ENCODE measurements at places on chromosomes 5 and 9. TPM values are rescaled to one million over a fixed set of nuclear protein-coding genes. Genes with fewer than 3 reads are reported as not detected.

DNA sequence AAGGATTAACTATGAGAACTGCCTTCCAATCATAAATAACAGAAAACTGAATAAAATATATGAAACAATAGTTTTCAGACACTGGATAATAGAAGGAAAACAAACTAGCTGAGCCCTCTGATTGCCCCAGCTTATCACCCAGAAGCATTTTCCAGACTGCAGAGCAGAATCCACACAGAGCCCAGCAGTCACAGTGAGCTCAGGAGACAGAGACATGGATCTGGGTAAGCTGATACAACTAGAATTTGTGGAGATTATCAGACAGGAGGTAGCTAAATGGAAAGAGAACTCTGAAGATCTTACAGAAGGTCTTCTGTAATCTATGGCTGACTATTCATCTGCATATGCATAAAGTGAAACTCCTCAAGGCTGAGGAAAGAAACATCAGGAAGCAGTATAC lies 128.8 kb downstream of the NR2F1-AS1 start:
- H3K4me3 ChIP-seq, result no peak overlapping the region
- H3K36me3 ChIP-seq, result no peaks in the 10 kb centered on the region
- no peaks in the 10 kb centered on the region for H3K4me1 ChIP-seq

NUDT12 gene
- polyA plus RNA-seq, result 5.0 TPM

GRCh38 chr9:108586471-108587139 lies 269.2 kb downstream of the ACTL7B start:
- no peak for DNase-seq
- no peaks in the 10 kb centered on the region for H3K4me1 ChIP-seq
- H3K27me3 ChIP-seq, result no peaks in the 10 kb centered on the region
- no peak overlapping the region for H3K27ac ChIP-seq
- no peak overlapping the region for H3K4me3 ChIP-seq

WDR31 gene
- polyA plus RNA-seq, result 0.15 TPM

SARDH gene
- 1.5 TPM for polyA plus RNA-seq

DNA sequence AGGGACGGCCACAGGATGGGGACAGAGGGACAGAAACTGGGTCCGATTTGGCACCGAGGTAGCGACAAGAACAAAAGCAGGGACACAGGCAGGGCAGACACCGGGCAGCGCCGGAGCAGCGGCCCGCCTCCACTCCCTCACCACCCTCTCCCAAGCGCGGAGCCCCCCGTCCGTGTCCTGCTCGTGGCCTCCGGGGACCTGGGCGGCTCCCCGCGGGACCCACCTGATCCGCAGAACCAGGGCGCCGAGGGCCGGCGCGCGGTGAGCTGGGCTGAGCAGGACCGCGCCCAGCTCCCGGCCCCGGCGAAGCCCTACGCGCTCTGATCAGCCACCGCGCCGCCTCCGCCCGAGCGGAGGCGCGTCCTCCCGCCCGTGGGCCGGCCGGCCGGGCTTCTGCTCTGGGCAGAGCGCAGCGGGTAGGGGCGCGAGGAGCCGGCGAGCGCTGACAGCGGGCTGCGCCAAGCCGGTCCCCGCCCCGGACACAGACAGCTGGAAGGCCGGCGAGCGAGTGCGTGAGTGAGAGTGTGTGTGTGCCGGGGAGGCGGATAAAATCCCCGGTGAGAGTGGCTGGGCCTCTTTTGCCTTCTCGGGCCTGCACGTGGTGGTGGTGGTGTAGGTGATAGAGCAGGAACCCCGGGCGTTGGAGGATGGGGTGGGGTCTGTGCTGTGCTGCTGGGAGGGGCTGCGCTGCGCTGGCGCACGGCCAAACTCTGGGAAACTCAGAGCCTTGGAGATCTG lies at the start of gene GGTA1:
GGTA1 (minus strand) TSS at position 418 of the 738 bp plus-strand sequence. CDS start 31,922 bp downstream, outside the sequence.
- H3K4me1 ChIP-seq, result peaks cover 39% of the 10 kb centered on the region
- peak within 1 kb of the TSS; percentile 50 for H3K4me3 ChIP-seq
- H3K27ac ChIP-seq, result peak within 1 kb of the TSS; percentile 88
- DNase-seq, result peak; percentile 90

- H3K4me3 ChIP-seq, result no peak overlapping the region
- no peak overlapping the region for H3K27ac ChIP-seq
- no peaks in the 10 kb centered on the region for H3K4me1 ChIP-seq
- no peaks in the 10 kb centered on the region for H3K36me3 ChIP-seq
Observed at GRCh38 chr9:14962193-14962882, 52.1 kb upstream of the FREM1 start.

GRCh38 chr5:115930630-115931337 lies 31.5 kb upstream of the LVRN start:
- no peak for DNase-seq
- no peaks in the 10 kb centered on the region for H3K4me1 ChIP-seq
- H3K27me3 ChIP-seq, result no peaks in the 10 kb centered on the region
- H3K4me3 ChIP-seq, result no peak overlapping the region
- no peak overlapping the region for H3K27ac ChIP-seq
- no peaks in the 10 kb centered on the region for H3K36me3 ChIP-seq

- H3K4me1 ChIP-seq, result no peaks in the 10 kb centered on the region
- no peak overlapping the region for H3K4me3 ChIP-seq
Observed at GRCh38 chr5:79753877-79754645, 64.4 kb downstream of the CMYA5 start.

TAF11L7 gene
- polyA plus RNA-seq, result not detected

DNA sequence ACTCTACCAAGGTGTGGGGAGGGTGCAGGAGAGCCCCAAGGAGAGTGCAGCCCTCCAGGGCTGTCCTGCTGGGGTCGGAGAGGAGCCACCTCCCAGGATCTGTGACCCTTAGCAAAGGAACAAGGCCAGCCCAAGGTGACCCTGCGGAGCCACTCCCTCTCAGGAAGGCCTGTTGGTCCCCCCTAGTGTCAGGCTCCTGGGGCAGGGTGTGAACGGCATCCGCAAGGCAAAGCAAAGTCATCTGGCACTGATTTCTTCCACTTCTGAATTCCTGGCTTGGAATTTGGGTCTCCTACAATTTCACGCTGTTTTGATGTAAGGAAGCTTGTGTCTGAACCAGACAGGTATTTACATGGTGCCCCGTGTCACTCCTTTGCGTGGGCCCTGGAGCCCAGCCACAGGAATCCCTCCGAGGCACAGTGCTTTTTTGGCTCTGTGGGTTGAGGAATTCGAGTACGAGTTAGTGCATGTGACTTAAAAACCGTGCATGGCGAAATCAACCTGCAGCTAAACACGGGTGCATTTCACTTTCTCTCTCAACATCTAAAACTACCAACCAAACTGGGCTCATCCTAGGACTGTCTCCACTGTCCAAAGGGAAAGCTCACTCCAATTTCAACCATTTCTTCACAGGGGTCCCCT lies 24.5 kb upstream of the GFPT2 start:
- DNase-seq, result no peak
- H3K4me3 ChIP-seq, result no peak overlapping the region
- H3K4me1 ChIP-seq, result no peaks in the 10 kb centered on the region
- H3K36me3 ChIP-seq, result no peaks in the 10 kb centered on the region

GRCh38 chr5:153470736-153471135 lies 19.7 kb upstream of the GRIA1 start:
- DNase-seq, result no peak
- no peaks in the 10 kb centered on the region for H3K27me3 ChIP-seq
- no peaks in the 10 kb centered on the region for H3K36me3 ChIP-seq
- H3K27ac ChIP-seq, result no peak overlapping the region
- H3K4me3 ChIP-seq, result no peak overlapping the region
- H3K4me1 ChIP-seq, result no peaks in the 10 kb centered on the region

Data from spleen (tissue), 13 donors.